ENCODE measurements at places on chromosomes 7 and 10. TPM values are rescaled to one million over a fixed set of nuclear protein-coding genes. Genes with fewer than 3 reads are reported as not detected.

DNA sequence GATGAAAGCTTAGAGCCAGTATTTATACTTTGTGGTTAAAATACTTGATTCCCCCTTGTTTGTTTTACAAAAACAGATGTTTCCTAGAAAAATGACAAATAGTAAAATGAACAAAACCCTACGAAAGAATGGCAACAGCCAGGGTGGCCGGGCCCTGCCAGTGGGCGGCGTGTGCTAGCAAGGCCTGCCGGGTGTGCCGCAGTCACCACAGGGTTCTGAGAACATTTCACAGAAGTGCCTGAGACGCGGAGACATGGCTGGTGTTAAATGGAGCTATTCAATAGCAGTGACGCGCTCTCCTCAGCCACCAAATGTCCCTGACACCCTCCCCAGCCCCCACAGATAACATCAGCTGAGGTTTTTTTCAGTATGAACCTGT, 14.5 kb downstream of the GPR146 start:
- DNase-seq, result no peak

GRCh38 chr7:122626785-122627184, 72.1 kb downstream of the RNF133 start:
- no peak for DNase-seq

GRCh38 chr10:11687357-11687771, 54.8 kb upstream of the ECHDC3 start:
- DNase-seq, result no peak

- DNase-seq, result no peak
These were observed 144.9 kb downstream of the ELAPOR2 start for GRCh38 chr7:86914551-86914950.

The CALHM2 gene
- total RNA-seq, result 18.8 TPM

Measured in activated T-cell treated with anti-CD3 and anti-CD28 coated beads, Interleukin-2, amount 50 U/mL, for 72 hours (primary cell).